ENCODE measurements at places on chromosomes 5 and 9.

DNA sequence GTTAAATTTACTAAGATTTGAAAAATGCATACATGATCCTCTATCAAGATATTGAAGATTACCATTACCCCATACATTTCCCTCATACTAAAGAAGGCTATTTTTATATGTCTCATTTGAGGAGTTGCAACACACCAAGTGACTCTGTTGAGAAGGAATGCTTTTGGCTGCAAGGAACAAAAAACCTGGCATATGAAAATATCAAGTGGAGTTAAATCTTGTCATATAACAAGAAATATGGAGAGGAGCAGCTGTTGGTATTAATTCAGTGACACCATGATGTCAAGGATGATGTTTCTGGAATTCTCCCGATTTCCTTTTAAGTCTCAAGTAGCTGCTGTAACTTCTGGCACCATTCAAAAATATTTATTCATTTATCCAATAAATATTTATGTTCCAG, 193.8 kb downstream of the CSNK1G3 start:
- no peak for DNase-seq

DNA sequence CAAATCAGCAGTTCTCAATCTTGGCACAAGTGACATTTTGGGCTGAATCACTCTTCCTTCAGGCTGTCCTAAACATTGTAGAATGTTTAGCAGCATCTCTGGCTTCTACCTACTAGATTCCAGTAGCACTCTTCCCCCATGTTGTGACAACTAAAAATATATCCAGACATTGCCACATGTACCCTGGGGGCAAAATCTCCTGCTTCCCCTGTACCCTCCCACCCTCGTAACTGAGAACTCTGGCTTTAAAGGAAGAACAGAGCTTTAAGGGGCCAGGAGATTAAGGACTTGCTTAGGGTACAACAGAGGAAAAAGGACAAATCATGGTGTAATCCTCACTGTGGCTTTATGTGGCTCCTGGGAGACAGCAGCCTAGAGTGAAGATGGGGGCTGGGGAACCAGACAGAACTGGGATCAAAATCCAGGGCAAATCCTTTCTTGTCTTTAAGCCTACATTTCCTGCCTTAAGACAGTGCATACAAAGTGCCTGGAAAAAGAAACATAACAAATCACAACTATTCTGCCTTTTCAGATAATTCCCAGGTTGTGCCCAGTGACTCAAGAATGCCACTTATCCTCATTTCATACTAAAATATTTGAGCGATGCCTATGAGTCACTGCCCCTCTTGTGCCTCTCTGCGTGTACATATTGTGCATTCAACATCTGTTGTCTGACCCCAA, 109.3 kb downstream of the DAPK1 start:
- no peak for DNase-seq

- no peak for DNase-seq
Observed at GRCh38 chr9:113677057-113677456, 199.1 kb upstream of the ZNF618 start.

- no peak for DNase-seq
Observed at GRCh38 chr5:55324815-55325418, 17.1 kb downstream of the MTREX start.

DNA sequence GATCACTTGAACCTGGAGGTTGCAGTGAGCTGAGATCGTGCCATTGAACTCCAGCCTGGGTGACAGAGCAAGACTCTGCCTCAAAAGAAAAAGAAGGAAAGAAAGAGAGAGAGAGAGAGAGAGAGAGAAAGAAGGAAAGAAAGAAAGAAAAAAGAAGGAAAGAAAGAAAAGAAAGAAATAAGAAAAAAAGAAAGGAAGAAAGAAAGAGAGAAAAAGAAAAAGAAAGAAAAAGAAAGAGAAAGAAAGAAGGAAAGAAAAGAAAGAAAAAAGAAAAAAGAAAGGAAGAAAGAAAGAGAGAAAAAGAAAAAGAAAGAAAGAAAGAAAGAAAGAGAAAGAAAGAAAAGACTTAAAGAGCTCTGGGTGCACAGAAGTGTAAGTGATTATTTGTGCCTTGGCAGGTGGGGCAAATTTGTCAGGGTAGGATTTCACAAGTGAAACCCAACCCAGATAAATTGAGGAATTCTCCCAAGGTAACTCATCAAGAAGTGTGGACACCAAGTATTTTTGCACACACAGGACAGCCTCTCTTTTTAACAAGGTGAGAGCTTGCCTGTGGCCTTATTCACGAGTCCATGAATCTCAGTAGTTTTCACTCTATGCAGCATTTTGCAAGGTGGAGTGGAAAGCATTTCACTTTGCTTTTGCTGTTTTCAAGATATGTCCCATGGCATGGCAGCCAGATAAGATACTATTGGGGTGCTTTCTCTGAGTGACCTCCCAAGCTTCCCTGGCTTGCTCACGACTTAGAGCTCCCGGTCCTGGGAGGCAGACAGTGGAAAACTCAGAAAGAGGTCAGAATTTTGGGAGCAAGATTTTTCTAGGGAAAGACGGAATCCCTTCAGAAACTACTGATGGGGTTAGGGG, 57.8 kb downstream of the C9orf153 start:
- no peak for DNase-seq

DNA sequence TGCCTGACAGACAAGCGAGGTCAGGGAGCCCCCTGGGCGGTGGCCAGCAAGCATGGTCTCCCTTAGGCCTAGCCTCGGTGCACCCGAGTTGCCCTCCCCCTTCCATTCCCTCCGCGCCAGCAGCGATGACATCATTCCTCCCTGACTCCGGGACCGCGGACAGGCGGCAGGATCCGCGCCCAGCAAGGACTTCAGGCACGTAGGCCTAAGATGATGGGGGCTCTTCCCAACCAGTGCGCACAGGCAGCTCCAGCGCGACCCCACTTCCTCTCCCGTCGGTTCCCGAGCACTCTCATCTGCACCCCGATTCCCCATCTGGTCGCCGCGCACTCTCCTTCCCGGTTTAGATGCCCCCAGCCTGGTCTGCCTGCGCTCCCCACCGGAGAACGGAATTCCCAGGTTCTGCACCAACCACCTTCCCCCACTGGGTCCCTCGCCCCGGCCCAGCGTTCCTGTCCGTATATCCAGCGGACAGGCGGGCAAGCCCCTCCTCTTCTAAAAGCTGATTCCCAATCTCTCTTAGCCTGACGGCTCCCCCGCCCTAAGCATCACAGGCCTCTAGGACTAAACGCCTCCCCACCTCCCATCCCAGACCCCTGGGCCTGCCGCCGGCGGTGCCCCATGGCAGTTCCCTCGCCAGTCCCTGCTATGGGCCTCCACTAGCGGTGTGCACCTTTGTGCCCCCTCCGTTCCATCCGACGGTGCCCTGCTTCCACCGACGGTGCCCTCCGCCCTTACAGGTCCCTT, 931 bp downstream of the FAM219A start:
- DNase-seq: peak; percentile 32

DNA sequence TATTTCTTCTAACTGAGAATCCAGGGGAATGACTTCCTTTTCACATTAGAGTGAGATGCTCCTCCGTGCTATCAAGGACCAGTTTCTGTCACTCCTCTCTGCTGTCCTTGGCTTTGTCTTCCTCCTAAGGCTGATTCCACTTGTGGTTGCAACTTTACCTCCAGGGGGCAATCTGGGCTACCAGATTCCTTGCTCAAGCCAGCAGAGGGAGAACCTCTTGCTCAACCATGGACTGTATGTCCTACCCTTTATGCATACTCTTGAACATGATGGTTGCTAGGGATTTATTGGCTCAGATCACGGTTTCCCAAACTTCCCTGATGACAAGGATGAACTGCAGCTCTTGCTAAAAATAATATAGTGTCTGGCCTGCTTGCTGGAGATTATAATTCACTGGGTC, 24.0 kb downstream of the NNT start:
- DNase-seq: peak; percentile 31

DNA sequence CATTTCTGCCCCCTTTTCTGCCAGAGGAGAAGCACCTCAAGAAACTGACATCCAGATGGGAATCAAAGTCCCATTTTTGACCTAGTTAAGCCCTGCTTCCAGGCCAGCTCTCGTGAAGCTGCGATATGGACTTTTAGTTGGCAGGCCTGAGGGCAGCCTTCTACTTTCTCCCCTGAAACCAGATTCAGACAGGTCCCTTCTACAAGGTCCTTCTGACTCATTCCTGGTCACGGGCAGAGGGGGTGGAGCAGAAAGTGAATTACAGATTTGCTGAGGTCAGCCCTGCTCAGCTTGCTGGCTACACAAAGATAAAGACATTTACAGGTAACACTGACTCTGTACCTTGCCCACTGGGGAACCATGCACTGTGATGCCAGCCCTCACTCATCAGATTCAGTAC, 52.8 kb upstream of the TUT7 start:
- peak; percentile 95 for DNase-seq

DNA sequence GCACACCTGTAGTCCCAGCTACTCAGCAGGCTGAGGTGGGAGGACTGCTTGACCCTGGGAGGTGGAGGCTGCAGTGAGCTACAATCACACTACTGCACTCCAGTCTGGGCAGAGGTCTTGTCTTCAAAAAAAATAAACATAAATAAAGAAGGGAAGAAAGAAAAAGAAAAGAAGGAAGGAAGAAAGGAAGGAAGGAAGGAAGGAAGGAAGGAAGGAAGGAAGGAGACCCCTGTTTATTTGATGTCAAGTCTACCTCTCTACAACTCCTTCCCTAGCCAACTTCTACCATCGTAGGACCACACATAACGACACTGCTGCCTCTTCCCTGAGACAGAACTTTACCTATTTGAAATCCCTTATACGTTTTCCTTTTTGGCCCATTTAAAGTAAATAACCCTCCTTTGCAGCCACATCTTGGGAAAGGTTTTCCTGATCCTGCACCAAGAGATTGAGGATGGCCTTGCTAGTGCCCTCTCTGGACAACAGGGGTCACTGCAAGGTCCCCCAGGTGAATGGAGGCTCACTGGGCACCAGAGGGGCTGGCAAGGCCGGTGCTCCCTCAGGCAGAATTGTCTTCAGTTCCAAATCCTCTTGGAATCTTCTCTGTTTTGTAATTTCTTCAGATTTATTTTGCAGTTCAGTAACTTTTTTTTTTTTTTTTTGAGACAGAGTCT, 10.5 kb downstream of the RPS14 start:
- no peak for DNase-seq

GRCh38 chr5:43485406-43485805, 1.7 kb upstream of the TMEM267 start:
- no peak for DNase-seq

- no peak for DNase-seq
Observed at GRCh38 chr5:72242796-72243475, 77.1 kb downstream of the MRPS27 start.

- DNase-seq: peak; percentile 18
Observed at GRCh38 chr9:79129865-79130480, 441.8 kb upstream of the TLE4 start.

- DNase-seq: no peak
Observed at GRCh38 chr9:91814753-91815152, 135.3 kb downstream of the ROR2 start.

DNA sequence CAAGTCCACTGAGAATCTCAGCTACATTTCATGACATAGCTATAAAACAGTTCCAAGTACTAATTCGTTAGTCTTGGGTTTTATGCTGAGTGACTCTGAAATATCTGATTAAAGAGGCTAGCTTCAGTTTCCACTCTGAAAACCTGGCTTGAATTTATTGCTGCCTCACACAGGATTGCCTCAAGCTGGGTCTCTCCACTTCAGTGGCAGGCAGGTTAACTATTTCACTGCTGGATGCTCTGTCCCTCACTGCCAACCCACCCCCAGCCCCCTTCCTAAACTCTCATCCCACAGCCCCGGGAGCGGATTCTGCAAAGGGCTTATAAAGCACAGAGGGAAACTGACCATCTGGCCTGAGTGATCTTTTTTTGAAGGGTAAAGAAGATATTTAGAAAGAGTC, 318.3 kb downstream of the MLLT3 start:
- DNase-seq: no peak

DNA sequence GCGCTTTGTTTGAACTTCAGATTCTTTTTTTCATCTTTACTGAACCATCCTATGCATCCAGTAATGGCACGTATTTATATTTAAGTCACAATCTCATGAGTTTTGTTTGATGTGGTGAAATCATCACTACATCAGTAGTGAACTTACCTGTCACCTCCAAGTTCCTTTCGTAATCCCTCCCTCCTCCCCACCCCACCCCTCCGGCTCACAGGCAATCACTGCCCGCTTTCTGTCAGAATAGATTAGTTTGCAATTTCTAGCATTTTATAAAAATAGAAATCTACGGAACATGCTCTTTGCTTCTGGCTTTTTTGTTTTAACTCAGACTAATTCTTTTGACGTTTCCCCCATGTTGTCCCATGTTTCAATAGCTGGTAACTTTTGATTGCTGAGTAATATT, 305.4 kb upstream of the IRX4 start:
- DNase-seq: no peak

GRCh38 chr9:99712214-99712613, 109.5 kb upstream of the NR4A3 start:
- no peak for DNase-seq

DNA sequence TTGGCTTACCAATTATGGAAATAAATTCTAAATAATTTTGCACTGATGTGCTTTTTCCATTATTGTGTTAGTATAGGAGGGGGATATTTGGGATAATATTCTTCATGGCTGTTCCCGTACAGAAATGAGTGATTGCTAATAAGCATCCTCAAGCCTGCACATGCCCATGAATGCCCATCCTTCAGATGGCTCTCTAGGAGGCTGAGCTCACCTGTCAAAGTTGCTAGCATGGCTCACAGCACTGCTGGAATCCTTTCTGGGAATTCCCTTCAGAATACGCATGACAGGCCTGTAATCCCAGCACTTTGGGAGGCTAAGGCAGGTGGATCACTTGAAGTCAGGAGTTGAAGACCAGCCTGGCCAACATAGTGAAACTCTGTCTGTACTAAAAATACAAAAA, 124.1 kb downstream of the NXNL2 start:
- no peak for DNase-seq

DNA sequence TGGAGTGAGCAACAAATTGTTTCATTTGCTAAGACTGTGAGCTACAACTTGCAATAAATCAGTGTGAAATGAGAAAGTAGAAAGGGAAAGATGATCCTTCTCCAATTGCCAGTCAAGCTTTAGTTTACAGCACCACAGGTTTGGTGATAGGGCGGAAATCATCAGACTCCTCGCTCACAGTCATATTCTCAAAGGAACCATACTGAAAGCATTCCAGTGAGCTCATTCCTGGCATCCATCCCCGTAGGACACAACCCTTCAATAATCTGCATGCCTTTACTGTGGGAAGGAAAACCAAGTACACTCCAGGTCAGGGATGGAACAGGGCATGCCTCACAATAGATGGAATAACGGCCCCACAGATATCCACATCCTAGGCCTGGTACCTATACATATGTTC, 80.7 kb downstream of the FSTL4 start:
- no peak for DNase-seq

GRCh38 chr5:59956130-59956783, 62.7 kb upstream of the PDE4D start:
- DNase-seq: no peak

- DNase-seq: peak; percentile 99
Observed at GRCh38 chr5:74640954-74641734, 616 bp upstream of the ENC1 start.

DNA sequence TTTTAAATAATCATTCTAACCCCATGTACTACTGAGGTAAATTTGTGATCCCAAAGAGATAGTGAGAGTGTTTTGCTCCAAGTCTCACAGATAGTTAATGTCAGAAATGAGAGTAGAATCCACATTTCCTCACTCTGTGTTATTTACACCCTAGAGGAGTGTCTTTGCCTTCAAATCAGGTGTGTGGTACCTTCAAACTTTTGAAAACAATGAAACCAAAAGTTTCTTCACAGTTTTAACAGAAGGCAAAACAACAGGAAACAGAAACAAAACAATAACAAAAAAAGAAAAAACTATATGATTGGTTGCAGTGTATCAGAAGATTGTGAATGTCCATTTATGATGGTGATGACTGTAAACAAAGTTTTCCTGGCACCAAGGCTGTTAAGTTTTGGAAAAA, 85.9 kb downstream of the ERBIN start:
- DNase-seq: no peak
